ENCODE measurements at places on chromosomes 2 and 18.

GRCh38 chr2:60438653-60439052 lies 114.8 kb downstream of the BCL11A start:
- DNase-seq: no peak

GRCh38 chr2:186641807-186642321 lies 52.0 kb upstream of the FAM171B start:
- no peak for DNase-seq

- DNase-seq: no peak
These were observed 107.1 kb downstream of the NFATC1 start for GRCh38 chr18:79502782-79503181.

GRCh38 chr18:56890632-56891031 lies 239.5 kb downstream of the WDR7 start:
- no peak for DNase-seq

DNA sequence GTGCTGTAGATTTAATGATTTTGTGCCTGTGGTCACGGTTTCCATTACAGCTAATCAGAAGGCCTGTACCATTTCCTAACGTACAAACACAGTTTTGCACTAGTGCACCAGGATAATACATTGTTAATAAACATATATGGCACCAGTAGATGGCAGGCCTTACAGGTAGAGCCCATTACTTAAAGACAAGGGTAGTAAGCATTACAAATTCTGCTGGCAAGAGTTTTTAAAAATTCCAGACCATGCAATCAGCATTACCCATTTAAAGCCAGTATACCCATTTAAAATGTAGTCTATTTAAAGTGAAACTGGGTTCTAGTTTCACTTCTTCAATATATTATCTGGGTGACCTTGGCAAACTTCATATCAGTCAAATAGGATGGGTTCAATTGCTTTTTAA lies 224.2 kb downstream of the NUP35 start:
- DNase-seq: no peak
